Astrocyte of the cerebellum (primary cell): ENCODE measurements at places on chromosomes 1 and 21.
A peak's percentile ranks its signal among the peaks of the same experiment; 100 is the strongest.

- DNase-seq = no peak
Observed at GRCh38 chr1:159900086-159900680, at the start of gene CFAP45. TSS of gene CFAP45 (minus strand) at chr1:159900165. CDS start at chr1:159900098, 67 bp downstream.

- no peak for DNase-seq
Observed at GRCh38 chr1:72516826-72517225, 234.5 kb upstream of the NEGR1 start.

- DNase-seq = peak; percentile 46
Observed at GRCh38 chr1:38451541-38451993, 405.0 kb upstream of the POU3F1 start.

GRCh38 chr1:230264342-230264741, 161.8 kb downstream of the PGBD5 start:
- no peak for DNase-seq

GRCh38 chr1:170872663-170873062, 62.7 kb upstream of the MROH9 start:
- no peak for DNase-seq

- no peak for DNase-seq
Observed at GRCh38 chr21:32878661-32879060, 107.1 kb upstream of the PAXBP1 start.

GRCh38 chr1:197304638-197305200, 36.7 kb downstream of the CRB1 start:
- no peak for DNase-seq

GRCh38 chr1:43979528-43980254, 681 bp downstream of the B4GALT2 start:
- DNase-seq = peak; percentile 5

GRCh38 chr1:110243146-110243545, 33.0 kb downstream of the KCNC4 start:
- DNase-seq = no peak

DNA sequence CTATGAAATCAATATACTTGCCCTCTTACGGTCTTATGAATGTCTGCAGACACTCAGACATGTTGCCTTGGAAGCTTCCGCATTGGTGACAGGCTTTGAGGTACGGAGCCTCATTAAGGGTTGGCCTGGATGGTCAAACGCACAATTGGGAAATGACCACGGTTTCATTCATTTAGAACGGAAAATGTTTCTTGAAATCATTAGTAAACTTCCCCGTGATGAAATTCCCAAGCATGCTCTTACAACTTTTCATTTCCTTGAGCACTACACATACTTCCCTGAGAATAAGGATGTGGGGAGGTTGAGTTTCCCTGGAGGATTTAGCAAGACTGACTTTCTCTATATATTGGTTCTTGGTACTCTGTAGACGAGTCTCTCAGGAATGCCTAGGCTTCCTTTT, 146.3 kb downstream of the HLX start:
- no peak for DNase-seq

GRCh38 chr1:183956559-183957188, 80.9 kb downstream of the COLGALT2 start:
- peak; percentile 60 for DNase-seq

- no peak for DNase-seq
Observed at GRCh38 chr1:109621379-109622136, 1.9 kb downstream of the AMPD2 start.

DNA sequence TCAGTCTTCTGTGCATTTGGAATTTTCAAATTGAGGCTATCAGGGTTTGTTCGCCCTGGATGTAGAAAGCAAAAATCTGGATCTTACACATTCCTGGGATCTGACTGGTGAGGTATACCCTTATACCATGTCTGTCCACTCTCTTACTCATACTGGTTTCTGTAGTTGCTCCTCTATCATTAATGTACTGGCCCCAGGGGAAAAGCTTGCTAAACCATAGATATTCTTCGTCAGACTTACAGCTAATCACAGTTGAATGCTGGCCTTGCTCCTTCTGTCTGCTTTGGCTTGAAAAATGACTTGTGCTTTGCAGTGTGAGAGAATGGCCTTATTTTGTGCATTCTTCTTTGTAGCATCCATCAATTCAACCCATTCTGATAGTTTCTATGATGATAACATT, 30.5 kb downstream of the TBCE start:
- peak; percentile 28 for DNase-seq

DNA sequence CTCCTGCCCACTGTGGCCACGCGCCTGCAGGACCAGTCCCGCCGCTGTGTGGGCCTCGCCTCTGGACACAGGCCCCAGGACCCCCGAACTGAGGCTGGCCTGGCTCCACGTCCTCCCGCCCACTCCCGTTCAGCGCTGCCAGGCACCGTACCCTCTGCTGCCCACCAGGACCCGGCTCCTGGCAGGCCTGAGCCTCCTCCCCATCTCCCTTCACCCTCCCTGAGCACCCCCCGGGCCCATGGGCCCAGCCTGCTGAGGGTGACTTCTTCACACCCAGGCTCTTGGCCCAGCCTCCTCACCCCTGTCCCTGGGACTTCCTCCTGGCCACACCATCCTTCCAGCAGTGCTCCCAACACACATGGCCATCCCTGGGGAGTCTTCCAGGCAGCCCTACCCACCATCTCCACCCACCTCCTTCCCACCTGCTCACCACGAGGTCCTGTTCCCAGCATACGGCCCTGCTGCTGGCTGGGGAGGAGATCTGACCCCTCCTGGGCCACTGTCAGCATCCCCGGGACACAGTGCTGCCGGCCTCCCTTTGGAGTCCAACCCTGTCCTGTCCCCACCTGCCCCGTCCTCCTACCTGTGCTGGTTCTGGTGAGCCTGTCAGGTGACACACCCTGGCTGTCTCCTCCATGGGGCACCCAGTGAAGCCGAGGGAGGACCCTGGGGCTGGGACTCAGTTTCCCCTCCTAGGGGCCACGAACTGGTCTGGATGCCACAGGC, 53.7 kb downstream of the SLX9 start:
- no peak for DNase-seq

- no peak for DNase-seq
Observed at GRCh38 chr1:2411801-2412394, 466 bp downstream of the PEX10 start.

GRCh38 chr1:213531369-213532310, 456.1 kb upstream of the PROX1 start:
- no peak for DNase-seq

- no peak for DNase-seq
Observed at GRCh38 chr21:45467221-45467779, 62.3 kb downstream of the COL18A1 start.

DNA sequence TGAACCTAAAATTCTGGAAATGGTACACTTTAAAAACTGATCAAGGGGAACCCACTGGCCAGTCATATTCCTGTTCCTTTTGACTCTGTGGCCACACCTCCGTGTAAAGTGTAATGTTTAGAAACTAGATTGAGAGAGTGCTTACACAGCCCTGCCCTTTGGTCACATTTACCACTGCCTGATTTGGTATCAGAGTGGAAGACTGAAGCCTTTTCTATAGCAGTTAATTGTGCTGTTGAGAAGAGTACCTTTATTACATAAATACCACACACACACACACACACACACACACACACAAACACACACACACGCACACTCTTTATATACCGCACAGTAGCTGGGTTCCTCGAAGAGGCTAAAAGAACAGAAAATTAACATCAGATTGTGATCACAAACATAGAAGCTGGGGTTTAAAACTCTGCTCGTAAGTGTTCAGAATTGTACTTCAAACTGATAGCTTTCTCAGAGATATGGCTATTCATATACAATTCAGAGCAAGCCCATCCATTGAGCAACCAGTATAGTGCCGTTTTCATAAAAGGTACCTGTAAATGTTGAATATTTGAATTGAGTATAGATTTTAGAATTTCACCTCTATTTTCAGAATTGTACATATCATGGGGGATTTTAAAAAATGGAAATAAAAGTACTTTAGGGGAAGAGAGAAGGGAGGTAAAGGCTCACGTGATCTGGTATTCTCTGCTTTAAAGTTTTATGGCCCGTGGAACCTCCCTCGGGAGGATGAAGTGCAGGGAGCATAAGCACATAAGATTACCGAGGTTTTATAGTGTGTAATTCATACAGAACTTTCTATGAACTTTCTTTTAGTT, 37.5 kb downstream of the CAMTA1 start:
- no peak for DNase-seq

DNA sequence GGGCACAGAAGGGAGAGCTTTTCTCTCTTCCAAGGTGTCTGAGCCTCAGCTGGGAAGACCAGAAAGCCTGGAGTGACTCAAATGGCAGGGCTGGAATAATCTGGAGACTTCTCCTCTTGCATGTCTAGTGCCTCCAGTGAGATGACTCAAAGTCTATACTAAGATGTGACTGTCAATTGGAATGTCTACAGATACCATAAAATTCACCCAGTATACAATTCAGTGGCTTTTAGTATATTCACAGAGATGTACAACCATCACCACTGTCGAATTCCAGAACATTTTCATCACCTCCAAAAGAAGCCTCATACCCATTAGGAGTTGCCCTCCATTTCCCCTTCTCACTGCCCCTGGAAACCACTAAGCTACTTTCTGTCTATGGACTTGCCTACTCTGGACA, 47.9 kb upstream of the CNN3 start:
- no peak for DNase-seq

- no peak for DNase-seq
Observed at GRCh38 chr1:201251851-201252430, 31.4 kb upstream of the PKP1 start.

DNA sequence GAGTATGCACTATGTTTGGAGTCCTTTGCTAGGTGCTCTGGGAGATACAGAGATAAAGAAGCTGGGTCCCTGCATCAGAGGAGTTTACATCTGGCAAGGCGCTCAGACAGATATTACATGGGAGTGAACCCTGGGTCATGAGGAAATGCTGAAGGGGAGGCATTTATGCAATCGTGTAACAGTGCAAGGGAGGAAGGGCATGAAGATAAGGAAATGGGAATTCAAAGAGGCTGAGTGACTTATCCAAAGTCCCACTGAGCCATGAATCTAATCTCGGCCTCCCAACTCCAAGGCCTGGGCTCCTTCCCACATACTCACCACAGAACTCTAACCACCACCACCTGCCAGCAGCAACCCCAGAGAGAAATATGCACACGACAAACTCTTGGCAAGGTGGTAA, 51.6 kb downstream of the FAM163A start:
- DNase-seq = peak; percentile 33

GRCh38 chr1:111857194-111857651, 101.5 kb downstream of the DDX20 start:
- no peak for DNase-seq

- no peak for DNase-seq
Observed at GRCh38 chr1:81029266-81029665, 771.5 kb upstream of the ADGRL2 start.

- DNase-seq = no peak
Observed at GRCh38 chr1:21843208-21843607, 31.1 kb downstream of the LDLRAD2 start.

- DNase-seq = no peak
Observed at GRCh38 chr21:40886931-40887330, 40.0 kb upstream of the DSCAM start.

GRCh38 chr1:154559466-154560044, 1.1 kb upstream of the UBE2Q1 start:
- DNase-seq = peak; percentile 90

GRCh38 chr21:27614231-27614630, 647.3 kb upstream of the ADAMTS5 start:
- DNase-seq = no peak

DNA sequence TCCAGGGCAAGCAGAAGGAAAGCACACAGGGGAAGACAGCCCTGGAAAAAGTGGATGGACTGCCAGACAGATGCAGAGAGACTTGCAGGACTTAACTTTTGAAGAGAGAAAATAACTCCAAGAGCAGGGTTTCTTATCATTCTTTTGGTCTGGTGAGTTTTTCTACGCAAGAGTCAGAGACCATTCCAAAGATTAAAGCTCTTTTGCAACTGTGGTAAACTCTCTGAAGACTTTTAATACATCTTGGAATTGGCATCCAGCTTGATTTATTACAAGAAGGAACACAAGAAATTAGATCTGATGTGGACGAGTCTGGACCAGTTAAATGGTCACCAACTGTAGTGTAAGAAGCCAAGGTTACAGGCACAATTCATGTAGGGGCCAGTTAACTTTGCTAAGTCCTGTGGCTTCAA, 153.4 kb downstream of the SIPA1L2 start:
- no peak for DNase-seq

DNA sequence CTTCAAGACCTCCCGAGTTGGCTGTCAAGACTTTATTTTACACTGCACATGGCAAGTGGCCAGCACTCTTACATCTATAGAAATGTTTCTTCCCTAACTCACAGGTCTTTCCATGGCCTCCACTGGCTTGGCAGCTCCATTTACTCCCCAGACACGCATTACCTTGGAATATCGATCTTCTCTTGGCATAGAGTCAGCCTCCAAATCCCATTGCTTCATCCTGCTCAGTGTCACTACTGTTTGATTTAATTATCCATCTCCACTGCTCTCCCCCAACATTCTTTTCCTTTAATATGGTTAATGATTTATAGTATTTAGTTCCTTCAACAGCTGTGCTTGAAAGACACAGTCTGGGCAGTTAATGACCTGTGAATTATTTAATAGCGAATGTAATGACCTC, 241.2 kb upstream of the MAP1LC3C start:
- no peak for DNase-seq

DNA sequence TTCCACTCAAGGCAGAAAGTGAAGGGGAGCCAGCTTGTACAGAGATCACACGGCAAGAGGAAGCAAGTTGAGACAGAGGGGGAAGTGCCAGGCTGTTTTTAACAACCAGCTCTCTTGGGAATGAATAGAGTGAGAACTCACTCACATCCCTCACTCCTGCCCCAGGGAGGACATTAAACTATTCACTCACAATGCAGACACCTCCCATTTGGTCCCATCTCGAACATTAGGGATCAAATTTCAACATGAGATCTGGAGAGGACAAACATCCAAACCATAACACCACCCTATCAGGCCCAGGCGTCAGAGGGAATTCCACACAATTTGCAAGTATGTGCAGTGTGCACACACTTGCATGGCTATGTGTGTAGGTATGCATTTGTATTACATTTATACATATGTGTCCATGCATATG, 62.7 kb downstream of the DMAP1 start:
- no peak for DNase-seq

DNA sequence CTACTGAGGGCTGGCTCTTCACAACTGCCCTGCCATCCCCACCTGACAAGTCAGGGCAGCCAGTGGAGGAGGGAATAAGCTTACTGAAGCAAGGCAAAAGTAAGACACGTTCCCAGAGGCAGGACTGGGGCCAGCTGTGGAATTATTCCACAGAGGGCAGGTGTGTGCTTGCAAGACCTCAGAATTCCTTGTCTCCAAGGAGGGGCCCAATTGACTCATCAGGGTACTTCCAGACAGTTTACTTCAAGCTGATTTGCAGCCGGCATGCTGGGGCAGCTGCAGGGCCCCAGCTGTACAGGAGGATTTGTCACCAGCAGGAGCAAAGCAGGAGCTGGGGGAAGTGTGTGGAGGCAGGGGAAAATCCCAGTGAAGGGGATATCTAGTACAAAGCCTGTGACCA, 167.5 kb upstream of the CAMK1G start:
- no peak for DNase-seq

DNA sequence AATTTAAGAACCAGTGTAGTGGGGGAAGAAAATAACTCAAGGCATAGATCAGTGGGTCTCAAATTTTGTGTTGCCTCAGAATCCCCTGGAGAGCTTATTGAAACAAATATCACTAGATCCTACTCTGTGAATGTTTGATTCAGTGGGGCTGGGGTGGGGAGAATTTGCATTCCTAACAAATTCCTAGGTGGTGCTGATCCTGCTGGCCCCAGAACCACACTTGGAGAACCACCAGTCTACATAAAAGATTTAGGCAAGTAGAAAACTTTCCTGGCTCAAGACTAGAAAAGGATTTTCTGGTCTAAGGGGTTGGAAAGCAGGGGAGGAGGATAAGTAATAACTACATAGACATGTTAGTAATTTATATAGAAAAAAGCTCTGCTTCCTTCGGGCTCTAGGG, 34.1 kb upstream of the C1orf21 start:
- no peak for DNase-seq

- peak; percentile 49 for DNase-seq
Observed at GRCh38 chr1:19661721-19662228, 2.9 kb upstream of the HTR6 start.
